ENCODE measurements at places on chromosomes 1 and 21. TPM values are rescaled to one million over a fixed set of nuclear protein-coding genes. Genes with fewer than 3 reads are reported as not detected.

- DNase-seq, result no peak
Measured at GRCh38 chr1:116432655-116433265, 59.7 kb downstream of the ATP1A1 start.

DNA sequence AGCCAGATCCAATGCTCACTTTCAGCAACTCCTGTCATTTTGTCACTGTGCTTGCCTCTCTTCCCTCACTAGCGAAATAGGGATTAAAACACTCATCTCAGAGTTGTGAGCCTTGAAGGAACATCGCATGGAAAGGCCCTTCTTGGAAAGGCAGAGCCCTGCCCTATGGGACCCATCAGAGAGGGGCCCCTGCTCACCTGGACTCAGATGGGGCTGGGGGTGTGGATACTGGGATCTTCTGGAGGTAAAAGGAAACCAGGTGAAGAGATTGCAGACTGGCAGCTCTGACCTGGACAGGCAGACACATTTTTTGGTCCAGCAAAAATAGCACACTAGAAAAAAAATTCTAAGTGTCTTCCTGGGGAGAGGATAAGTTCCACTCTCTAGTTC, 54.2 kb upstream of the EPS8L3 start:
- DNase-seq, result no peak

The SLC6A9 gene
- total RNA-seq, result 20.1 TPM

GRCh38 chr1:200415227-200415626, 5.4 kb upstream of the ZNF281 start:
- DNase-seq, result no peak

The ZNF697 gene
- total RNA-seq, result 22.4 TPM

The IL23R gene
- not detected for total RNA-seq

DNA sequence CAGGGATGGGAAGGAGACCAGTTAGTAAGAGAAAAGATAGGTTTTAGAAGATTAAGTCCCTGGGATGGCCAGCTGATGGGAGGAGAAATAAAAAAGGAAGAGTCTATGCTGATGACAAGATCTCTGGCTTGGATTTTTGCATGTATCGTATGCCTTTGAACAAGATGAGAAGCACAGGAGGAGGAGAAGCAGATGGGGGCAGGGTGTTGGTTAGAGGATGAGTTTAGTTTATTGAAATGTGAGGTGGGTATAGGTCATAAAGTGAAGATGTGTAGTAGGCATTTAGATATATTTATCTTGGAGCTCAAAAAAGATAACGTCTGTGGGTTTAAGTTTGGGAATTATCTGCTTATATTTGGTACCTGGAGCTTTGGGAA, 1.4 kb downstream of the TIPRL start:
- no peak for DNase-seq

GRCh38 chr1:52668711-52669110, 29.4 kb downstream of the COA7 start:
- DNase-seq, result no peak

The AVPR1B gene
- total RNA-seq, result not detected

- no peak for DNase-seq
Measured at GRCh38 chr1:157700305-157700704, 264 bp downstream of the FCRL3 start.

GRCh38 chr21:44612669-44613229, 870 bp downstream of the KRTAP10-8 start:
- no peak for DNase-seq

GRCh38 chr1:166479052-166479631, 312.3 kb upstream of the FAM78B start:
- DNase-seq, result no peak

The ITGB2 gene
- total RNA-seq, result 9.1 TPM

DNA sequence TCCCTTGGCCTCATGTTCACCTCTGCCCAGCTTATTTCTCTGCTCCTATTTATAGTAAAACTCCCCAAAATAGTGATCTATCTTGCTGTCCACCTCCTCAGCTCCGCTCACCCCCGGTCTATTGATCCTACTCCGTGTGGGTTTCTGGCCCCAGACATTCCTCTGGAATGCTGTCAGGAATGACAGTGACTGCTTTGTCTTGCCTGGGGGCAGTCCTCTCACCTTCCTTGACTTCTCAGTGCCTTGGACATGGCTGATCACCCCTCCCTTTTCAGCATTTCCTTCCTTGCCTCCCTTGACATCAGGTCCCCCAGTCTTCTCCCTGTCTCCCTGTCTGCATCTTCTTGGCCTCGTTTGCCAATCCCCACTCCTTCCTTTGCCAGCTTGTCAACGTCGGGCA, 108.1 kb upstream of the BACE2 start:
- no peak for DNase-seq

- DNase-seq, result no peak
Measured at GRCh38 chr1:29805122-29805895, 569.0 kb downstream of the PTPRU start.

The EVA1C gene
- 0.54 TPM for total RNA-seq

DNA sequence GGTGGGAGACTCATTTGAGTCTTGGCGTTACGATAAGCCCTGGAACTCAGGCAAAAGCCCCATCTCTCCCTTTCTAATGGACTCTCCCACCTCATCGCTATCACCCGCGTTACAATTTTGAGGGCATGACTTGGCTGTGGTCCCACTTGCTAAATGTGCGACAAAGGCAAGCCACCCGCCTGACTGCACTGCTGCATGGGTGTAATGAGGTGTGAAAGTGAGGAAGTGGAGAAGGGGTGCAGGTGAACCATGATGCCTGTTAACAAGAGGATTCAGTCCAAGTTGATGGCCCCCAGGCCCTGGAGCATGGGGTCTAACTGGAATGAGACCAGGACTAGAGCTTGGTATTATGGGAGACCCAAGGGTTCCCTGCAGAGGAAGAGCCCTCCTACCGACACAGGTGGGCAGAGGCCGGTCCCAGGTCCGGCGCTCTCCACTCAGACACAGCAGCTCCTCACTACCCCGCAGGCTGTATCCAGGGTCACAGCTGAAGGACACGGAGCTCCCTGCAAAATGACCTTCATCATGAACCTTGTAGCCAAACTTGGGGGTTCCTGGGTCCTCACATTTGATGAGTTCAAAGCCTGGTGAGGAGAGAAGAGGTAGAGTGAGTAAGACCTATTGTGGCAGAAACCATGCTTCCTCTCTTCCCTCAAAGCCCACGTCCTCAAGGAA, 165.4 kb upstream of the HMGB4 start:
- DNase-seq, result no peak

DNA sequence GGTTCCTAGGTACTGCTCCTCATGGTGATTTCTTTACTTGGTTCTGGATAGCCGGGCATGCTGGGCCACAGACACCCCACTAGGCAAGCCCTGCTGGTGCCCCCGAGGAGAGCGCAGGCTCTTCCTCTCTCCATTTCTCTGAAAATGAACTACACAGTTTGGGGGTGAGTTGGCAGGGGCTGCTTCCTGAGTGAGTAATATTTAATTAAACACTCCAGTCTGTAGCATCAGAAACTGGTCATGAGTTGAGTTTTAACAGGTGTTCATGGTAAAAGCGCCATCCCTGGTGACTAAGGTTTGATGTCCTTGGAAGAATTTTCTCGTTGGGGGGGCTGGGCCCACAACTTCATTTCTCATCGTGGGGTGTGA, 1.7 kb downstream of the SPSB1 start:
- DNase-seq, result no peak

GRCh38 chr1:168443899-168444298, 99.9 kb downstream of the XCL2 start:
- DNase-seq, result no peak

Data from kidney epithelial cell (primary cell).